ENCODE measurements at places on chromosomes 7 and 10.

DNA sequence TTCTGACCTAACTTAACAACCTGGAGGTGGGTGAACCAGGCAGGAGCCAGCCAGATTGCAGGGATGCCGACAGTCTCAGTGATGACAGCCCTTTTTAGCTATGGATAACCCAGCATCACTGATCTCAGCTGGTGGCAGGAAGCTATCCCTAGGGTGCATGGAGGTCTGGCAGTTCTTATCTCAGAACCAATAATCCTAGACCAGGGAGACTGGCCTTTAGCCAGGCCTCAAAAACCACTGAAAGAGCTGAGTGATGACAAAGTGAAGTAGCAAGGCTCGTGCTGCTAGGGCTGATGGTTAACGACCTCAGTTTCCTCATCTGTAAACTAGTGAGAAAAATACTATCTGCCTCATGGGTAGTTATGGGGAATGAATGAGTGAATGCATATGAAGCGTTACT, 112.5 kb downstream of the RALA start:
- no peak for DNase-seq

DNA sequence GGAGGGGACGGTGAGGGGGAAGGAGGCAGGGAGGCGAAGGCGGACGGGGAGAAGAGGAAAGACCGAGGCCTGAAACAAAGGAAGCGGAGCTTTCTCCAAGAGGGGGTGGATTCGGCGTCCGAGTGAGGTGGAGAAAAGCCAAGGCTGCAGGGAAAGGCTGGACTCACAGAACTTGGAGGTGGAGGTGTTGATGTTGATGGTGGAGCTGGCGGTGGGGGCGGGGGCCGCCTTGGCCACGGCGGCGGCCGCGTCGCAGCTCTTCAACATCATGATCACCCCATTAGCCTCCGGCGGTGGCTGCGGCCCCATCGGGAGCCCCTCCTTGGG, 578 bp downstream of the CACUL1 start:
- peak; percentile 7 for DNase-seq

DNA sequence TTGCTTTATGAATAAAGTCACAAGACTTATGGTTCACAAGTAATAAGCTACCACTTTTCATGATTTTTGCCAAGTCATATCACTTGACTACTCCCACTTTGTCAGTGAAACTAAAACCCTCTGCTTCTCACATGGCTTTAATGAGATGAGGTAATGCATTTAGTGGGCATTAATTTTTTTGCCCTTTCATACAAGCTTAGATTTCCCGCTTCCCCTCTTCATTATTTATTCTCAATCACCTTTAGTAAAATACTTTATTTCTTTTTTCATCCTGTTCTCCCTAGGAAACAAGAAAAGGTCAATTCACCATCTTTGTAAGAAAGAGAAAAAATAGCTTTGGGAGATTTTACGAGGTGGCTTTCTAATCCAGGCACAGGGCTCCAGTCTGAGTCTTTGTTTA, 109.6 kb upstream of the STARD3NL start:
- DNase-seq: no peak

DNA sequence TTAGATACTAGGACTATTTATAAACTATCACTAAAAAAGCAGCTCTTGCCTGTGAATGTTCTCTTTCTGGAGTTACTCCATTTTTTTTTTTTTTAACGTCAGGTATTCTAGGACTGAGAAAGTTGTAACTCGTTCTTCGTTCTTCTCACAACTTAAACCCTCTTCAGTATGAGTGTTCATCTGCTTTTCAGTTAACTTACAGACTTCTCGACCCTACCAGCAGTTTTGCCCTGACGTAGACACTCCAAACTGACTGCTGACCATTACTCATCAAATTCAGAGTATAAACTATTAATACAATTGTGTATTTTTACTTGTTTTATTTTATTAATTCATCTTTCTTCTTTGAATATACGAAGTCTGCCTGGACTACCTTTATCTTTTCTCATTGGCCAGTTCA, 353.1 kb downstream of the GPR37 start:
- no peak for DNase-seq

DNA sequence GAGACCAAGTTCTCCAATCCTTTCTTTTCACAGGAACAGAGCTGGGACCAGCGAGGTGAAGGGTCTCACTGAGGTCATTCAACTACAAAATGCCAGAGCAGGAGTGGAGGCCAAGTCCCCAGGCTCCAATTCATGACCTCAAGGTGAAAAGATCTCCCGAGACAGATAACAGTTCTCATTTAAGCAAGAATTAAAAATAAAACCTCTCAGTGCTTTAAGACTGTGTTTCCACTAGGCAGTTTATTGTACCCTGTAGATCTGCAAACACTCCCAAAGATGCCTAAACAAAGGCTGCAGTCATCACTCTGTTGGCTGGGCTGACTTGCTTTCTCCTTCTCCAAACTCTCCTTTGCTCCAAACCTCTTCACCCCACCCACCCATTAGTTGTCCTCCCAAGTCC, 74.8 kb upstream of the CXCL12 start:
- DNase-seq: no peak

- no peak for DNase-seq
These were observed 612.9 kb upstream of the IGFBP3 start for GRCh38 chr7:46533946-46534345.

GRCh38 chr7:16564023-16564380, 37.4 kb downstream of the LRRC72 start:
- no peak for DNase-seq

DNA sequence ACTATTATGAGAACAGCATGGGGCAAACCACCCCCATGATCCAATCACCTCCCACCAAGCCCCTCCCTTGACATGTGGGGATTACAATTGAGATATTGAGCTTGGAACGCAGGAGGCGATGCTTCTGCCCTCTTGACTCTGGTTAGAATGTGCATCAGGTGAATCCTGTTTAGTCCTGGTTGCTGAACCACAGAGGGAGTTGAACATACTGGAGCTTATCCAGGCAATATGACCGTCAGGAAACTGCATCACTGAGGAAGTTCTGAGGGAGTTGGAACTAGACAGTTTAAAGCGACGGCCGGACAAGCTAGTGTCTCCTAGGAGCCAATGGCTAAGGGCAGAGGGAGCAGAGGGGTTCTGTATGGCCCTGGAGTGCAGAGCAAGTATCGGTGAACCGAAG, 31.8 kb upstream of the GARS1 start:
- peak; percentile 48 for DNase-seq

DNA sequence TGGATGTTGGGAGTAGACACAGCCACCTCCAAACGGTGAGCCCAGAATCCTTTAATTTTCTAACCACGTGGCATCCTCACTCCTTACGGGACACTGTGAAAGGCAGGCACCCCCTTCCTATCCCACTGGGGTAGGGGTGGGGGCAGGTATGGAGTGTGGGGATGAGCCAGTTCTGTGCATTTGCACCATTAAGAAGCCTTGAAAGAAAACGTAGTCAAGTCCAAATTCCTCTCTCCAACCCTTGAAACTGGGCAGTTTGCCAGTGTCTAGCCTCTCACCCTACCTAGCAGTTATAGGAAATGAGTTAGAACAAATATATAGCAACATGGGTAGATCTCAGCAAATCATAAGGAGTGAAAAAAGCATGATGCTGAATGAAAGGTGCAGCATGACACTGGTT, 92.4 kb upstream of the LEP start:
- DNase-seq: peak; percentile 83

GRCh38 chr7:98420966-98421612, 20.2 kb upstream of the BAIAP2L1 start:
- peak; percentile 91 for DNase-seq

DNA sequence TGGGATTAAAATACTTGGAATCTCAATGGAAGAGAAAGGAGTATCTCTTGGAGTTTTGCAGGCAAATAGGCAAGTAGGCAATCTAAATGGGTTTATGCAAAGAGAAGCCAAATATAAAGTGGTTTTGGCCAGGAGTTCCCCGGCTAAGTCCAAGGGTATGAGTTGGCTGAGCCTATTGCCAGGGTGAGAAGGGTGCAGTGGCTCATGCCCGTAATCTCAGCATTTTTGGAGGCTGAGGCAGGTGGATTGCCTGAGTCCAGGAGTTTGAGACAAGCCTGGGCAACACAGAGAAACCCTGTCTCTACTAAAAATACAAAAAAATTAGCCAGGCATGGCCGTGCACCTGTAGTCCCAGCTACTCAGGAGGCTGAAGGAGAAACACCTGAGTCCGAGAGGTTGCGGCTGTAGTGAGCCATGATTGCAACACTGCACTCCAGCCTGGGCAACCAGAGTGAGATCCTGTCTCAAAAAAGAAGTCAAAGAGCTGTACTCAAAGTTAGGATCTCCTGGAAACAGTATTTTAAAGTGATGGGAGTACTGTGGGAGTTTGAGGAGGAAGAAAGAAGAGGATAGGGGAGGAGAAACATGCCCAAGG, 130.4 kb upstream of the RAB18 start:
- DNase-seq: no peak

GRCh38 chr7:100682228-100682741, 8.7 kb downstream of the GNB2 start:
- DNase-seq: no peak

GRCh38 chr10:6894405-6894804, 314.3 kb upstream of the PRKCQ start:
- DNase-seq: no peak

GRCh38 chr7:128890306-128891109, 20.0 kb downstream of the KCP start:
- no peak for DNase-seq

DNA sequence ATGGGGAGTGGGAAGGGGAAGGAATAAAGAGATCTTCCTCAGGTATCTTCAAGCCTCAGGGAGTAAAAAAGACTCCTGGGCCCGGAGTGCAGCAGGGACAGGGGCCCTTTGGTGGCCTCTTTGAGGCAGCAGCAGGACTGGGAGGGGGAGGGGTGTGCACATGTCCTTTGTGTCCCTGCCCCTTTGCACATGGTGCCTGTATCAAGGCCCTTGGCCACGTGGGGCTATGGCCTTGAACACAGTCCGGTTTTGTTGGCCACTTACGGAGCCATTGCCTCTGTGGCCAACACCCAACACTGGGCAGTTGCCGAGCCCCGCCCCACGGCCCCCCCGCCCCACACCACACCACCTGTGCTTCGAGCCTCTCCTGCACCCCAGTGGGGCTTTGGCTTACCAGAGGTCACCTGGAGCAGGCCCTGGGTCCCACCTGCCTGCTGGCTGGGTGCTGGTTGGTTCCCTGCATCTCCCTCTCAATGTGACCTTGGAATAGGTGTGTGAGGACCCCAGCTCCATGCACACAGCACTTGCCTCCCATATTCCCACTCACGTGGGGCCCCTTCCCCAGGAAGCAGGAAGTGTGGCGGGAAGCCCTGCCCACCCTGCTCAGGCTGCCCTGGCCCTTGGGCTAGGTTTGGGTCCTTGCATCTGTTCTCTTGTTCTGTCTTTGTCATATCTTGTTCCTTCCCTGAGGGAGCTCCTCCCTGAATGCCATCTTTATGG, 5.4 kb downstream of the SAP25 start:
- no peak for DNase-seq

- DNase-seq: no peak
These were observed 134.9 kb downstream of the SFMBT2 start for GRCh38 chr10:7275761-7276440.

DNA sequence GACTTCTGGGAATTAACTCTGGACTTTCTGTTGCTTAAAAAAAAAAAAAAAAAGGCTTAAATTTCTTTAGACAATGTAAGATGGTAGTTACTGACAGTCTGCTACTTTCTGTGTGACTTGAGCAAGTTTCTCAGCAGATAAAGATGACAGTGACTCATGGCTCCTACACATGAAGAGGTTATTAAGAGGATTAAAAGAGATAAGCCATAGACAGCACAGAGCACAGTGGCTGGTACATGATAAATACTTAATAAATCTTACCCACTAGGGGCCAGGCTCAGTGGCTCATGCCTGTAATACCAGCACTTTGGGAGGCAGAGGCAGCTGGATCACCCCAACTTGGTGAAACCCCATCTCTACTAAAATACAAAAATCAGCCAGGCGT, 174.8 kb downstream of the JAZF1 start:
- no peak for DNase-seq

GRCh38 chr7:128074736-128075135, 43.5 kb upstream of the LRRC4 start:
- no peak for DNase-seq

DNA sequence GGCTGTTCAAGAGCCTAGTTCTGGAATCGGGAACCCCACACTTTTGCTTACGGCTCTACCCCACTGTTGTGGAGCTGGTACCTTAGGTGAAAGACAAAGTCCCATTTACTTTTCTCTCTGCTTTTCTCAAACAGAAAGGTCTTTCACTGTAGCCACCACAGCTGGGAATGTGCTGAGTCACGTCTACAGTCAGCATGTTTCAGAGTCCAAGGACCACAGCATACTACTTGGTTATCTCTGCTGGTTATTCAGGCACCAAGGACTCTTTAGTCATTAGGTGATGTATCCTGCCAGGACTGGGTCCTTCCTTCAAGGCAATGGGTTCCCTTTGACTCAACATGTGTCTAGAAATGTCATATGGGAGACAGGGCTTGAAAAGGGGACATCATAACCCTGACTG, 266.8 kb upstream of the STEAP1 start:
- DNase-seq: no peak

GRCh38 chr10:57142925-57143576, 782.0 kb upstream of the ZWINT start:
- DNase-seq: no peak

- no peak for DNase-seq
These were observed 289.2 kb upstream of the NRP1 start for GRCh38 chr10:33623669-33624068.

DNA sequence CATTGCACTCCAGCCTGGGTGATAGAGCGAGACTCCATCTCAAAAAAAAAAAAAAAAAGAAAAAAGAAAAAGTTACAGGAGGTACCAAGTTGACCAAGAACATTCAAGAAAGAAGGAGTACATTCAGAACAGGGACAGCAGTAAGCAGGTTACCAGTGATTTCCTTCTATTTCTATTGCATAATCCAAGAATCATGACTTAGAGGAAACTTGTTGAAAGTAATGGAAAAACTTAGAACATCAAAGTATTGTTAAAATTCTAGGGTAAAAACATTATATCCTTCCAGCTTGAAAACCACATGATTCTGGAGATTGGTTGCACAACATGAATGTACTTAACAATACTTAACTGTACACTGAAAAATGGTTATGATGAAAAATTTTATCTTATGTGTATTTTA, 25.2 kb downstream of the RAPGEF5 start:
- DNase-seq: no peak

DNA sequence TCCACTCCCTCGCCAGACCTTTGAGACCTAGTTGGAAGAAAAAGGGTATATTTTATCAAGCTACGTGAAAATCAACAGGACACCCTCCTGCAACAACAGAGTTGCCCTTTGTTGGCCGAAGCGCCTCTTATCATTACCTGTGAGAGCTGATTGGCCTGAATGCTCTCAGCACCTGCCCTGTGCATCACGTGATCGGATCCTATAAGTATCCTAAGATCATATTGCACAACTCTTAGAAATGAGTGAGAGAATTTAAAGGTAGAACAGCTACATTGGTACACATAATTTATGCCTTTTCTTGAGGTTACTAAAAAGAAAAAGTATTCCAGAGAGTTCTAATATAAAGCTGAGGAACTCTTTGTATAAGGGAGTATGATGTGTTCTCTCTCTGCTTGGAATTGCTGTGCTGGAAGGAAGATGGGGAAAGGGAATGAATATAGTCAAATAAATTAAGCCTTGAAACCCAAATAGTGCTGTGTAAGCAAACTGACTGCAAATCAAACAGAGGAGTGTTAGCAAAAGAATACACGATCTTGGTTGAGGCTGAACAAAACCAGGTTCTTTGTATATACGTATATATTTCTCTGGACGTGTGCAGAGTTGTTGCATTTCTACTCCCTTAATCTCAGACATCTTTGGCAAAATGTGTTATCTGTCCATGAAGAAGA, 69.3 kb downstream of the LRRC4 start:
- DNase-seq: no peak

Data from NCI-H345 (cell line).